Brain (organoid and tissue), 16 donors: ENCODE measurements at places on chromosomes 6 and 20.

DNA sequence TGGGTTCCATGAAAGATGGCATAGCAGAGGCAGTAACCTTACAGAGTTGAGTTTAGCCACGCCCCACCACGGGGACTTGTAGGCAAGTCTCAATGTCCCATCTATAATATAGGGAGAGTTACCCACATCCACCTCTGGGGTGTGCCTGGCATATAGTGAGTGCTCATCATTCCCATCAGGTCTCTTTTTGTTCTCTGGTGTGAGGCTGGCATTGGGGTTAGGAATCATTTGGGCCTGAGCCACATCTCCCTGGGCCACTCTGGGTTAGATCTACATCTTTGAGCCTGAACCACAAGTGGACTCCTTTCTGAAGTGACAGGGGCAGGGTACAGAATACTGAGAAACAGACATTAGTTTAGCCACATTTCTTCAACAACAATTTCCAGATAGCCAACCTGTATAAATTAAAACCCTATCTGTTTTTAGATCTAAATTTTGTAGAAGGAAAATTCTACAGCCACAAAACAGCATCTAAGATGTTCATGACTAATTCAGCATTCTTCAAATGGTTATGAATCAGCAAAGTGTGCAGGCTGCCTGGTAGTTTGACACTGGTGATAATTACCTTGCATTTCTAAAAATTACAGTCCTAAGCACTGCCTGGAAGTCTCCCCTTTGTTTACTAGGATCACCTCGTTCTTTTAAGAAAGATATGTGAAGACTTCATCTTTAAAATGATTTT is 20.1 kb downstream of the RNF24 start:
- DNase-seq: no peak

DNA sequence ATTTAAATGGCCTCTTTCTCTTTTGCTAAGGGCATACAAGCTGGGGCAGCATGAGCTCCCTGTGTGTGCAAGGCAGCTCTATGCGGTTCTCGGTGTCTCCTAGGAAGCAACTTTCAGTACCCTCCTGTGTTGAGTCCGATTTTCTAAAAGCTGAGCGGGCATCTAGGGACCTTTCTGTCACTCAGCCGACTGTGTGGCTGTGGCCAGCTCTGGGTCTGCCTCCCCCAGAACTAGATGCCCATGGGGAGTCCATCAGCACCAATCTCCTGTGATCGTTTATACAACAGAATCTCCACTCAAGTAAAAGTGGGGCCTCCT is 7.5 kb downstream of the NELFCD start:
- DNase-seq: no peak

DNA sequence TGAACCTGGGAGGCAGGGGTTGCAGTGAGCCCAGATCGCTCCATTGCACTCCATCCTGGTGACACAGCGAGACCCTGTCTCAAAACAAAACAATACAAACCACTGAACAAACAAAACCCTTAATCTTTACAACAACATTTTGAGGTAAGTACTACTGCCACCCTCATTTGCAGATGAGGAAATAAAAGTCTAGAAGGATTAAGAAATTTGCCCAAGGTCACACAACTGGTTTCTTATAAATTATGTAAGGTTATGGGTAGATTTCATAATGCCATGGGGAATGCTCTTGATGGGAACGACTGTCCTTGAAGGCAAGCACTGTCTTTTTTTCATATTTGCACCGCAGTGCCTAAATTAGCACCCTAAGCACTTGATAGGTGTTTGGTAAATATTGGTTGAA is 13.8 kb upstream of the B4GALT5 start:
- DNase-seq: no peak

- DNase-seq: no peak
These were observed 9.3 kb upstream of the JPH2 start for GRCh38 chr20:44196271-44196670.

GRCh38 chr6:31811645-31812044 is 3.4 kb downstream of the HSPA1L start:
- DNase-seq: no peak

- DNase-seq: no peak
These were observed 54.1 kb upstream of the CAP2 start for GRCh38 chr6:17339308-17339670.

GRCh38 chr6:8382434-8382833 is 52.9 kb downstream of the SLC35B3 start:
- peak; percentile 32 for DNase-seq

DNA sequence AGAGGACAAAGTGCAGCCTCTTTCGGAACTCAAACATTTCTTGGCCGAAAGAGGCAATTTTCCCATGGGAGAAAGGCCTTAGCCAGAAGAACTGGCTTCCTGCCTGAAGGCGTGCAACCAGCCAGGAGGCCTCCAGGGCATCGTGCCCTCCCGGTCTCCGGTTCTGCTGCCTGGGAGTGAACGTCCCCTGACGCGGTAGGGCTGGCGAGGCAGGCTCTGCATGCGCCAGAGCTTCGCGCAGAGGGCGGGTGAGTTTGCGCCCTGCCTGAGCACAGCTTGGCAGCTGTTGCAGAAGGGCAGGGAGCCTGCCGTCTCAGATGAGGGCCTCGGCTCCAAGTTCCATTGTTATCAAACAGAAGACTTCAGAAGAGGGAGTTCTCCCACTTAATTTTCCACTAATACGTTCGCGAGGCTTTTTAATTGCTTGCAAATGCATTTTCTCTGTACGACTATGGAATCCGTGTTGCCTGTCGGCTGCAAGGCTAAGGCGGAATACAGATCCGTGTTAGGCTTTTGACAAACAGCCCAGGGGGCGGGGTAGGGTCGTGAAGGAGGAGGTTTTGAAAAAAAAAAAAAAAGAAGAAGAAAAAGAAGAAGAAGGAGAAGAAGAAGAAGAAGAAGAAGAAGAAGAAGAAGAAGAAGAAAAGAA is 5.5 kb upstream of the TFAP2D start:
- peak; percentile 74 for DNase-seq

DNA sequence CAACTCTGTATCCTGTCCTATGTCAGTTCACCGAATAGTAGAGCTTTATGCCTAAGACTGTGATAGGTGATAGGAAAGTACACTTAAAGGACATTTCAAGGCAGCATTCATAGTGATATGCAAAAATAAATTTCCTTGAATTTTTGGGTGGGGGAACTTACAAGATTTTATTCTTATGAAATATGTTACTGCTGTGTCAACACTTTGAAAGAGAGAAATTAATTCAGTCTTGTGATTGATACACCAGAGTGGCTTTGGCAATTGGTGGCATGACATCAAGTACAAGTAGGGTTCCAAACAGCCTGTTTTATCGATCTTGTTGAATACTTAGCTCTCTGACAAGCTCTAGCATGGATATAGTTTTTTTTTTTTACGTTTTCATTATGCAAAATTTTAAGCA is 72.3 kb downstream of the QKI start:
- DNase-seq: no peak

- no peak for DNase-seq
These were observed 106.6 kb upstream of the LRFN2 start for GRCh38 chr6:40693768-40694167.

DNA sequence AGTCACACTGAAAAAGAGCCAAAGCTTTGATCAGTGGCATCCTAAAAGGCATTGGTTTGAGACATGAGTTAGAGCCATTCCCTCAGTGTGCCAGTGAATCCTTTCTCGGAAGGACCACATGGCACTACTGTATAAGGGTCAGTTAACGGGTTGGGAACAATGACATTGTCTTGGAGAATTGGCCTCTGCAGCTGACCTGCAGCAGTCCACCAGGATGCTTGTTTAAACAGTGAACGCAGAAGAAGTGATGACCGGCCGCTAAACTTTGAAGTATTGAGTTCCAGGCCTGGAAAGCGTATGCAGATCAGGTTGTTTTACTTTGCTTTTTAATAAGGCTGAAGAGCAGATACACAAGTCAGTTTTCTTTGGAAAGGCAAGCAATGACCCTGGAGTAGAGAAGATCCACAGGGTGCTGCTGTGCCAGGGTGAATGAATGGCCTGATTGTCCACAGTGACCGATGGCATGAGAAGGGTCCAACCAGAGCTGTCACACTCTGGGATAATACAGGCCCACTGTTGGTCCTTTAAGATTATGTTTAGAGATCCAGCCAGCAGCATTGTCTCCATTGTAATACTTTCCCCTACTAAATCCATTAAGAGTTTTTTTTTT is 57.8 kb downstream of the GMPR start:
- no peak for DNase-seq

DNA sequence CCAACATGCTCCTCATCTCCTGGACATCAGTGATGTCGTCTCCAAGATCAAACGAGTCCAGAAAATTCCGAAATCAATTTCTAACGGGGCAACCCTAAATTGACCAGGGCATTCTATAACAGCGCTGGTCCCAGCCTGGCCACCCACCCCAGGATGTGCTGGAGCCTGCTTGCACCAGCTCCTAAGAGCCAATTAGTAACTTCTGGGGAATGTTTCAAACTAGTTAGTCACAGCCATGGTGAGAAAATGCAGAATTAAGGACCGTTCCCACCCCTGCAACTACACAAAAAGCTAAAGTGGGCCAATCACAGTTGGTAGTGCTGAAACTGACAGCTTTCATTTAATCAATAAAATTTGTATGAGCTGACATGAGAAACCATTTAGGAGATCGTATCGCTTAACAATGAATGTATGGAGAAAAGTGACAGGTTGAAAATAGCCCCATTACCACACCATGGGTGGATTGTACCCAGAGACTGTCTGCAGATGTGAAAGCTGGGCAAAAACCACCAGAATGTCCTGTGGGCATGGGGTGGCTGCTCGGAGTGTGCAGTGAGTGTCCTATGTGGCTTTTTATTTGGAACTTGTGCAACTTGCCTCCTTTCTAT is 165.7 kb upstream of the AFDN start:
- peak; percentile 40 for DNase-seq

- no peak for DNase-seq
These were observed 438.4 kb upstream of the SPTLC3 start for GRCh38 chr20:12570371-12570770.

GRCh38 chr6:6875818-6876470 is 231.8 kb upstream of the RREB1 start:
- DNase-seq: no peak

- no peak for DNase-seq
These were observed 19.0 kb downstream of the HECA start for GRCh38 chr6:139153855-139154254.

- DNase-seq: no peak
These were observed 131.9 kb downstream of the MAP3K7 start for GRCh38 chr6:90454836-90455427.

GRCh38 chr20:21280522-21281016 is 22.6 kb upstream of the XRN2 start:
- DNase-seq: no peak

GRCh38 chr6:169035385-169036240 is 218.0 kb downstream of the THBS2 start:
- DNase-seq: no peak

- DNase-seq: no peak
These were observed 147.0 kb downstream of the SOX4 start for GRCh38 chr6:21740376-21741124.

- DNase-seq: no peak
These were observed 206.3 kb downstream of the COL19A1 start for GRCh38 chr6:70072540-70073179.

- no peak for DNase-seq
These were observed 12.2 kb downstream of the DUSP15 start for GRCh38 chr20:31857861-31858759.

DNA sequence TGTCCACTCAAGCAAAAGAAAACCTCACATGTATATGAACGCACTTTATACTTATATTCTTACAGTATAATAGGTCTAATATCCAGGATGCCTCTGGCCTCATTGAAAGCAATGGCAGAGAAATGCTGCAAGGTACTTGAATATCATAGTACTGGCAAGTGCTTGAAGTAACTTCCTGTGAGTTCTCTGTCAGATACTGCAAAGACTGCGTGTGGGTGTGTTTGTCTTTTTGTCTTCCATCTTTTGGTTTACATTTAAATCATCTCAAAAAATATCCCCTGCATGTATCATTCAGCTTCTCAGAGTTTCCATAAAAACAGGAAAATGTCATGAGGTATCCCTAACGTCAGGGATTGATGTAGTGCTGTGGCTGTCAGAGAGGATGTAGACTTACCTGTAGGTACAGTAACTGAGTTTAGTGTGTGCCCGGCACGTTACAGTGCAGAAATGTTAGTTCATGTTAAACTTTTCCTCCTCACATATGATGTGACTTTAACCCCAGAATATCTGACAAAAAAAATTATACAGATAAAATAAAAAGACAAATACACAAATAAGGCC is 184.3 kb downstream of the DST start:
- no peak for DNase-seq

DNA sequence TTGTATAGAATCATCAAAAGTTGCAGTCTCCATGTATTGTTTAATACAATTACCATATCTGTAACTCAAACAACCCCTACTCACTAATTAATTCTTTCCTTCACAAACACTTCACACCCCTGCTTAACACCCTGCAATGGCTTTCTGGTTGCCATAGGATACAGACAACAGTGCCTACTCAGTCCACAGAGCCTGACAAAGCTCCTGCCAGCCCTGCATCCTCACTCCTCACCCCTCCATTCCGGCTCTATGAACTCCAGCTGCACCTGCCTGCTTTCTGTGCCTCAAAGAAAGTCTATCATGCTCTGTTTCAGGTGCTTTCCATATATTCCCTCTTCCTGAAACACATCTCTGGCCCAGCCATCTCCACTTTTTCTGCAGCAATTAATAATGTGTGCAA is 253.4 kb downstream of the HACE1 start:
- peak; percentile 69 for DNase-seq

- no peak for DNase-seq
These were observed 59.1 kb upstream of the PTPN1 start for GRCh38 chr20:50450881-50451752.

DNA sequence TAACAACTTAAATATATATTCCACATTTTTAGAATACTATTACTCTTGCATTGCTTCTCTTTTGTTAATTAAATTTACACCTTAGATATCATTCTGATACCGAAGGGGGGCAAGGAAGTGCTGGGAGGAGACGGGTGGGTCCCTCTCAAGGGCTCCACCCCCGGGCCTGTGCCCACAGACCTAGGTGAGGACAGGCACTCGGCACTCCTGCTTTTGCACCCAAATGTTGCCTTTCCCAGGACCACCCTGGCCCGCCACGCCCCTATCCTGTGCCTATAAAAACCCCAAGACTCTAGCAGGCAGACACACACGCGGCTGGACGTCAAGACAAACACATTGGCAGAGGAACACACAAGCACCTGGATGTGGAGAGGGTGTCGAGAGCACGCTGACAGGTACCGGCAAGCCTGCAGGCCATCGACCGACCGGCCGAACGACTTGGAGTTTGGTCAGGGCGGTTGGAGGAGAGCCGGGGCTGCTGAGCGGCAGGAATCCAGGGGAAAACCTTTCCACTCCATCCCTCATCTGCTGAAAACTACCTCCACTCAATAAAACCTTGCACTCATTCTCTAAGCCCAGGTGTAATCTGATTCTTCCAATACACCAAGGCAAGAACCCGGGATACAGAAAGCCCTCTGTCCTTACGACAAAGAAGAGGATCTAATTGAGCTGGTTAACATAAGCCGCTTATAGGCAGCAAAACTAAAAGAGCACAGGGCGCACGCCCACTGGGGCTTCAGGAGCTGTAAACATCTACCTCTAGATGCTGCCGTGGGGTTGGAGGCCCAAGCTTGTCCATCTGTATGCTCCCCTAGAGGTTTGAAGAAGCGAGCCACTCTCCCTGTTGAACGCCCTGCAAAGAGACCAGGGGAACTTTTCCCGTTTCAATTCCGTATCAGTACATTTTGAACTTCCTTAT is 197.4 kb upstream of the PRSS16 start:
- no peak for DNase-seq

GRCh38 chr6:162973151-162973872 is 245.5 kb downstream of the PACRG start:
- DNase-seq: no peak
